Hematopoietic multipotent progenitor cell treated with erythropoietin and hydrocortisone succinate and interleukin-3 and kit ligand, for 15 days (in vitro differentiated cells): ENCODE measurements at places on chromosomes 7 and 10.

- DNase-seq: no peak
Observed at GRCh38 chr7:7687800-7688199, 30.6 kb downstream of the RPA3 start.

GRCh38 chr7:27198871-27199801, 755 bp downstream of the HOXA13 start:
- DNase-seq: no peak

GRCh38 chr7:155692317-155692716, 47.9 kb downstream of the RBM33 start:
- DNase-seq: no peak

DNA sequence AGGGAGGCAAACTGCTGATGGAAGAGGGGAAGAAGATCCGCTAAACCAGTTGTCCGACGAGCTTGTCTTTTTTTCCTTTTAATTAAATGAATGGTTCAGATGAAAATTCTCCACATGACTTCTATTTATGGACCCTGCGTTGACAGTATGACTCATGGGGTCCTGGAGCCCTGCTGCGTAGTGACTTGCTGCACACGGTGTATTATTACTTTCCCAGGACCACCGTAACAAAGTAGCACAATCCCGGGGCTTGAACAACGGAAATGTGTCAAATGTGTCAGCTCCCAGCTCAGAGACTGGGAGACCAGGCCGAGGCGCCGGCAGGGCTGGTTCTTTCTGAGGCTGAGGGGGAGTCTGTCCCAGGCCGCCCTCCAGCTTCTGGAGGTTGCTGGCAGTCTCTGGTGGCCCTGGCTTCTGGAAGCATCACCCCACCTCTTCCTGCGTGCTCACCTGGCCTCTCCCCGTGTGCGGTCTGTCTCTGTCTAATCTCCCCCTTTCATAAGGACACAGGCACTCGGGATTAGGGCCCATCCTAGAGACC, 33.8 kb upstream of the MNX1 start:
- no peak for DNase-seq

- no peak for DNase-seq
Observed at GRCh38 chr10:109928475-109928891, 5.2 kb upstream of the XPNPEP1 start.

GRCh38 chr10:131563411-131563810, 251.9 kb upstream of the TCERG1L start:
- DNase-seq: no peak
